ENCODE measurements at places on chromosomes 13 and 19.

DNA sequence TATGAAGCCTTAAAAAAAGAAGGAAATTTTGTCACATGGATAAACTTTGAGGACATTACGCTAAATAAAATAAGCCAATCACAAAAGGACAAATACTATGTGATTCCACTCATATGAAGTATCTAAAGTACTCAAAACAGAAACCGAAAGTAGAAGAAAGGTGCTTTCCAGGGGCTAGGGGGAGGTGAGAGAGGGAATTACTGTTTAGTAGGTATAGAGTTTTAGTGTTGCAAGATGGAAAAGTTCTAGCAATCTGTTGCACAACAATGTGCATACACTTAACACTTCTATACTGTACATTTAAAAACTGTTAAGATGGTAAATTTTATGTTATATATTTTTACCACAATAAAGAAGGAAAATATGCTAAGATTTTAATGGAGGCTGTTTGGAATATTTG is 83.0 kb downstream of the POLR1D start:
- no peak for DNase-seq

DNA sequence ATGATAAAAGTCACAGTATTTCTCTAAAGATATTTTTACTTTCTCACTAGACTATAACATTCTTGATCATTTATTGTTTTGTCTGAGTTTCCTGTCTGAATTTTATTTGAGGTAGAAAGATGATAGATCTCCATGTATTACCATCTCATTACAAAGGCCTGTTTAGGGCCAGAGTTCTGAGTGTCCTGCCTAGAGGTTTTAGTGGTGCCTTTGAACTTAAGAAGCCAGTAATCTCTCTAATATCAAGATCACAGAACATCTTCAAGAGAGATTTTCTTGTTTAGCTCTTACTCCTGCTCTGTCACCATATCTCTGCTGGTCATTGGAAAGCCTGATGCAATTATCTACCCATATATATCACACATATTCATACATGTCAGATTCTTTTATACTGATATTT is 101.5 kb downstream of the ZAR1L start:
- no peak for DNase-seq

GRCh38 chr19:31355665-31356289 is 6.5 kb upstream of the TSHZ3 start:
- no peak for DNase-seq

DNA sequence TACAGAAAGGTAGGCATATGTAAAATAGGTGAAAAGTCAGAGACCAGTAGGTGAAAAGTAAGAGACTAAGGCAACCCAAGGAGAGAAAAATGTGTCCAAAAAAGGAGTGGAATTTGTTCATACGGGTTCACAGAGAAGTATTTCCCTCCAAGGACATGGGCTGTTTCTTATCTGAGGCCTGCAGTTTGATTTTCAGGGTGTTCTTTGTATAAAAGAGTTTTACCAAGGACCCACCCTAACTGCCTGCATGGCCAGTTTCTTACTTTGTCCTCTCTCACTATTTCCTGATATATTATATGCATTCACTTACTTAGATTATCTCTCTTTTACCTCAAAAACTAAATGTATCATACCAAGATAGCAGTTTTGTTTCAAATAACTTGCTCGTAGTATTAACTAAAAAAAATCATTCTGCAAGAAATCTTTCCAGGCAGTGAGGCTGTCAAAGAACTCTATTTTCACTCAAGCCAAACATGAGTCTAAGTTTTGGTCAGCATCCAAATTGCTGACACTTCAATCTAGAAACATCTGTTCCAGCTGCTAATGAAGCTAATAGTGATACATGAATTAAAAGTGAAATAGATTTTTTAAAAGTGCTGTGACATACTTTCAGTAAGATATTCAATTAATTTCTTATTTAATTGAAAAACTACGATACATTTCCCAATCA is 141.4 kb upstream of the SGCG start:
- DNase-seq: no peak

DNA sequence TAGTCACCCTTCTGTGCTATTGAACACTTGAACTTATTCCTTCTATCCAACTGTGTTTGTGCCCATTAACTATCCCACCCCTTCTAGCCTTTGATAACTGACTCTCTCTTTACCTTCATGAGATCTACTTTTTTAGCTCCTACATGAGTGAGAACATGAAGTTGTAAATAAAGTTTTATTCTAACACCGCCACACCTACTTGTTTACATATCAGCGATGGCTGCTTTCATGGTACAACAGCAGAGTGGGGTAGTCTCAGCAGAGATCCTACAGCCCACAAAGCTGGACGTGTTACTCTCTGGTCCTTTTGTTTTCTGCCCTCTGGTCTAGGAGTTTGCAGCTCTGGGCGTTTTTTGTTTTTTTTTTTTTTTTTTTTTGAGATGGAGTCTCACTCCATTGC is 23.7 kb downstream of the VSTM1 start:
- no peak for DNase-seq

DNA sequence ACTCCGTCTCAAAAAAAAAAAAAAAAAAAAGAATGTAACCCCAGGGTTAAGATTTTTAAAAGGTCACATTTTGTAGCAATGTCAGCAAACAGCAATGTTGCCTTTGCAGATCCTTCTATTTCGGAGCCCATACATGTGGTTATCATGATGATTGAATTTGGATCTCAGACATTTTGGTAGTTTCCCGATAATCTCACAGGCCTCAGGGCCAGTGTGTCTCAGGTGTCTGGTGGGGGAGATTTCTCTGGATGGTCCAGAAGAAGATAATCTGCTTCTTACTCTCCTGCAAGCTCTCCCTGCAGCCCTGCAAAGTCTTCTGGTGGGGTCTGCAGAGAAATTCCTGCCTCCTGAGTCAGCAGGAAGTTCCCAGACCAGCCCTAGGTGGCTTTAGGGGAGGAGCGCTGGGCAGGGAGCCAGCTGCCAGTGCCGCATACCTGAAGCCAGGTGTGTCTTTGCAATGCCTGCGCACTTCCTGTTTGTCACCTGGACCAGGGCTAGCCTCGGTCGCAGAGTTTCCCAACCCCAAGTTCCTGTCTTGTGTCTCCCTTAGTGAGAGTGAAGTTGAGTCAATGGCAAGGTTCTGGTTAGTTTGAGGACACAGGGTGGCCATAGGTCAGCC is 1.4 kb downstream of the SH2D3A start:
- no peak for DNase-seq

- no peak for DNase-seq
These were observed 22.5 kb downstream of the EXOC3L2 start for GRCh38 chr19:45222724-45223123.

DNA sequence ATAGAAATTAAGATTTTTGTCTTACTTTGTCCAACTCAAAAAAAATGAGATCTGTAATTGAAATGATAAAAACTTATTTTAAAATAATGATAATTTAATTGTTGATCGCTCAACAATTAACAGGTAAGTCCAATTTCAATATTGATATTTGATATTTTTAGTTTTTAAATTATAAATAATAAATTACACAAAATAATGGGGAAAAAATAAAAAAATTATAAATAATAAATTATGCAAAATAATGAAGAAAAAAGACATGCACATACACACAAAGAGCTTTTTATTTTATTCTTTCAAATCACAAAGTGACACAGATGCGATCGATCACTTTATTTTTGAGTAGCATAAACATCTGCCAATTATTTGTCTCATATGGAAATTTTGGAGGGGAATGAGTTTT is 40.8 kb downstream of the KCTD12 start:
- DNase-seq: no peak

GRCh38 chr13:29908416-29909080 is 58.1 kb upstream of the UBL3 start:
- DNase-seq: no peak

DNA sequence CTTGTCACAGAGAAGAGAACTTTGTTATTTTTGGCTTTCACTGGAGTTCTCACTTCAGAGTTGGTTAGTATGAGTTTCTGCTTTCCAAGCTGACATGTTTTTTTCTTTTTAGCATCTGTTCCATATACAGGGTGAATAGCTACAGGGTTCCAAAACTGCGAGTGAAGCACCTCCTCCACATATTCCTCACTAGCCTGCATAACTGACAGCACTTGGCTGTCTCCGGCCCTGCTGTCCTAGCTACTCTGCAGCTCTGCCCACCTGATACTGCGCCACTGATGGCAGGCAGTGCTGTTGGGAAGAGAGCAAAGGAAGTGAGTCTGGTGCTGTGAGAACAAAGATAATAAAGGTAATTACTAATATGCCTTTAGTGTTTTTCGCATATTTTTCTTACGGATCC is 6.8 kb downstream of the ATP8A2 start:
- DNase-seq: no peak

DNA sequence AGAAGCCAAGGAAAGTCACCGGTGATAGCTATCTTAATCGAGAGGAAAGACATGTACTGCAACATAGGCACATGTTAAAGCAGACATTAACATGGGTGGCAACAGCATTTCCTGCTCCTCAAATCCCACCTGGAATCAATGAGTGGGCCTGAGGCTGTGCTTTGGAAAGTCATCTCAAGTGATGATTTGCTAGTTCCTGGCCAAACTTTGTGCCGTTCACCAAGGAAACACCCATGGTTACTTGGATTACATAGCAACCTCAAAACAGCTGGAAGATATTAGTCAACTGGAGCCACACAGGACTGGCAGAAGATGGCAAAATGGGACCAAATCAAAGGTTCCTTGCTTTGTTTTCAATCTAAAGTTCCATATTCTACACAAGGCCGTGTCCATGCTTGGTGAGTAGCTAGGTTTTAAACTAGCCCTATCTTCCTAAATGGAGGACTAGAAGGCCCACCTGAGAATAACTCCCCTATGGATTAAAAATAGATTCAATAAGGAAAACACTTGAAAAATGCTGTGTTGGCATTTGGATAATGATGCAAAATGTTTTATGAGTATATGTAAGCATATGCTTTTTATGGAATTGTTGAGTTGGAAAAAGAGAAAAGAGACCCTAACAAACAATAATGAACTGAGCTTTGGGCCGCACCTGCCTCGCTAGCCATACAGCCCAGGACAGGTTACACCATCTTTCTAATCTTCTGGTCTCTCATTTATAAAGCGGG is 144.5 kb downstream of the RGCC start:
- DNase-seq: no peak

GRCh38 chr19:6041991-6042481 is 64.1 kb upstream of the RANBP3 start:
- DNase-seq: no peak

DNA sequence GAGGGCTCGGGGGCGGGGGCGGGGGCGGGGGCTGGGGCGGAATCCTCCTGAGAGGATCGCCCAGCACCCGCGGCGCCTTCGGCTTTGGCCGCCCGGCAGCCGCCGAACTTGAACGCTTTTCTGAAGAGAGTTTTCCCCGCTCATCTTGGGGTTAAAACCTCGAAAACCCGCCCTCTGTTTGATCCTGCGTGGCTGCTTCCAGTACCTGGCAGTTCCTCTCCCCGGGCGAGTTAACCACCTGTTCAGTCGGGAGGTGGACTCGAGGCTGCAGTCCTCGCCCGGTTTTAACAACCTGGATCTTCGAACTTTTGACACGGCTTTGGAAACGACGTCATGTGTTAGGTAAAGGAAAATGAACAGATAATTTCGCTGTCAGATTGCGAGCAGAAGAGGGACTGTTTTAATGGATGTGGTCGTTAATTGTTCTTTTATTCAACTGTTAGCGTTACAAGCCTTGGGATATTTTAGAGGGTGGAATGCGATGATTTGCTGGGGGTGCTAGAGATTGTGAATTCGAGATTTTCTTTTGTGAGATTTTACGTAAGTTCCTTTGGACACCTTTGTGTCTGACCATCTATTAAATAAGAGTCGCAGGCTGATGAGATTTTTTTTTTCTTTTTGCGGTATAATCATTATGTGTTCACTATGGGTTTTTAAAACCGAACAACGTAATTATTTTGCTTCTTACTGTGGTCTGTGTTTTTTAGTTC is 1.0 kb downstream of the FNDC3A start:
- no peak for DNase-seq

DNA sequence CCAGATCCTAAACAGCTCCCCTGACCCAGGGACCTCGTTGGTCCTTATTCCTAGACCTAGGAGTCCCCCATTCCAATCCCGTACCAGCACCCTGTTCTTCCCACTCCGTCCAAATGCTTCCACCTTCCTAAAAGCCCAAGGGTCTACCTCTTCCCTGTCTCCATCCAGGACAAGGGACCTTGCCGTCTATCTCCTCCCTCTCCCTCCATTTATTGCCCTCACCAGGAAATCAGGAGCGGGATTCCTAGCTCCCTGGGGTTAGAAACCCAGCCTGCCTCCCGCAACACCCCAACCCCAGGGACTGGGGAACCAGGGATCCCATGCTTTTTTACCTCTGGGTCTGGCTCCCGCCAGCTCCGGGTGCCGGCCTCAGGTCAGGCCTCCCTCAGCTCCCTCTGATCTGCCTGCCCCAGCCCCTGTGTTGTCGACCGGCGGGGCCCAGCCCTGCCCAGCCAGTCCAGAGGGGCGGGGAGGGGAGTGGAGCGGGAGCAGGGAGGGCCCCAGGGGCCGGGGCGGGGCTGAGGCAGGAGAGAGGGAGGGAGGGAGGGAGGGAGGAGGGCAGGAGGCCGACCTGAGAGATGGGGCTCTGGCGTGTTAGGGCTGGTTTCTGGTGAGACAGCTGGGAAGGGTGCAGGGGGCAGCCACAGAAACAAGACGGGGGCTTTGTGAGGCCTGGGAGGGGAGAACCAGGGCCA is at the start of gene B3GNT8:
B3GNT8 (minus strand) TSS at position 423 of the 695 bp plus-strand sequence. CDS start 596 bp downstream, outside the sequence.
- peak; percentile 53 for DNase-seq

GRCh38 chr19:30235946-30236345 is 136.2 kb upstream of the ZNF536 start:
- DNase-seq: no peak

DNA sequence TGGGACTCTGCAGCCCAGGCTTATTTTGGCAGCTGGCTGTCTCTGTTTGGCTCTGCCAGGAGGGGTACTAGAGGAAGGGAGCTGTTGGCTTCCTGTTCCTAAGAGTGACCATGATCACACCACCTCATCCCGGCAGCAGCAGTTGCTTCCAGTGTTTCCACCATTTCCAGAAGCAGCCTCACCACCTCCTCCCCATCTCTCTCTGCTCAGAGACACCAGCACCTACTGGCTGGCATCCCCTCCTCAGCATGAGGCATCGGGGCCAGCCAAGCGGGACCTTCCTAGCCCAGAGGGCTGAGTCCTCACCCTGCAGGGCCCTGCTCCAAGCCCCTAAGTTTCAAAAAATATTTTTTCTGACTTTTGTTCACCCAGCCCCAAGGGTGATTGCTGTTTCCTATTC is 59.0 kb downstream of the NUFIP1 start:
- no peak for DNase-seq

Data from T-helper 1 cell (primary cell).